ENCODE measurements at places on chromosomes 1 and 21.

DNA sequence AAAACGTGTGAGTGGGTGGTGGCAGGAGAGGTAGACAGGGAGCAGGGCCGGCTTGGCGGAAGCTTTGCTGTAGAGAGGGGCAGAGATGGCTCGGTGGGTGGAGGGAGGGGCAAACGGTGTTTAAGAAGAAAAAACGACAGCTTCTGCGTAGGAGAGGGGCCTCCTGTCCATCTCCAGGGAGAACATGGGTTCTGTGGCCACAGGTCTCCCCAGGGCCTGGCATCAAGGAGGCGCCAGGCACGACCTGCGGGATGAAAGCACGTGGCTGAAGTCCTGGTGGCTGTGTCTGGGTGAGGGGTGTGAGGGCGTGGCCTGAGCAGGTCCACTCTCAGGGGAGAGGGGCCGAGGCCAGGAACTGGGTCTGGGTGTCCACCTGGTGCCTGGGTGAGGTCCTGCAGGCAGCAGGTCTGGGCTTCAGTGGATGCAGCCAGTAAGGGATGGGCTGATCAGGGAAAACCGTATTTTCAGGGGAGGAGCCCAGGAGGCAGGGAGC is 940 bp upstream of the PRKCZ start:
- peak; percentile 22 for DNase-seq

GRCh38 chr1:150109586-150109985 is 40.1 kb upstream of the PLEKHO1 start:
- DNase-seq, result no peak

- no peak for DNase-seq
These were observed 128.2 kb downstream of the ATG4C start for GRCh38 chr1:62912028-62912638.

- no peak for DNase-seq
These were observed 52.0 kb upstream of the EFHD2 start for GRCh38 chr1:15357612-15358207.

- DNase-seq, result no peak
These were observed 39.7 kb downstream of the RIPK4 start for GRCh38 chr21:41726970-41727783.

DNA sequence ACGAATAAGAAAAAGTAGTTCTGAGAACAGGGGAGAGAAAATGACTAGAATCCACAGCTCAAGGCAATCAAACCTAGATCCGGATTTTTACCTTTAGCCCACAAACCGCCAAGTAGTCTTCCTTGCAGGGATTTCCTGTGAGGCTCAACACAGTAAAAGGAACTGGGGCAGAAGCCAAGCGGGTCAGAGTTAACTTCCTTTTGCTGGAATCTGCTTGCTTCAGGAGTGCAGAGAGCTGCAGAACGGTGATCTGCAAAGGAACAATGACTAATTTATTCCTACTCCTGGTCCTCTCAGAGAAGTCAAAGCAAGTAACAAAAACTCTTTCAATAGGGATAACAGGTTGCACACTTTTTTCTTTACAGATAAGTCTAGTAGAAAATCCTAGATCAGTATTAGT is 53.4 kb downstream of the UBR4 start:
- no peak for DNase-seq

DNA sequence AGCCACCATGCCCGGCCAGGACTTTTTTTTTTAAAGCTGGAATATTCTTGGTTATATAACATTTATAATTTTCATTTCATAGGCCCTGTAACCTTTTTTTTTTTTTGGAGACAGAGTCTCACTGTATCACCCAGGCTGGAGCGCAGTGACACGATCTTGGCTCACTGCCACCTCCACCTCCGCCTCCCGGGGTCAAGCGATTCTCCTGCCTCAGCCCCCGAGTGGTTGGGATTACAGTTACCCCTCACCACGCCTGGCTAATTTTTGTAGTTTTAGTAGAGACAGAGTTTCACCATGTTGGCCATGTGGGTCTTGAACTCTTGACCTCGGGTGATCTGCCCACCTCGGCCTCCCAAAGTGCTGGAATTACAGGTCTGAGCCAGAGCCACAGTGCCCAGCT is 12.6 kb downstream of the ZYG11B start:
- DNase-seq, result no peak

GRCh38 chr1:6300342-6301048 is 39.6 kb upstream of the GPR153 start:
- DNase-seq, result no peak

DNA sequence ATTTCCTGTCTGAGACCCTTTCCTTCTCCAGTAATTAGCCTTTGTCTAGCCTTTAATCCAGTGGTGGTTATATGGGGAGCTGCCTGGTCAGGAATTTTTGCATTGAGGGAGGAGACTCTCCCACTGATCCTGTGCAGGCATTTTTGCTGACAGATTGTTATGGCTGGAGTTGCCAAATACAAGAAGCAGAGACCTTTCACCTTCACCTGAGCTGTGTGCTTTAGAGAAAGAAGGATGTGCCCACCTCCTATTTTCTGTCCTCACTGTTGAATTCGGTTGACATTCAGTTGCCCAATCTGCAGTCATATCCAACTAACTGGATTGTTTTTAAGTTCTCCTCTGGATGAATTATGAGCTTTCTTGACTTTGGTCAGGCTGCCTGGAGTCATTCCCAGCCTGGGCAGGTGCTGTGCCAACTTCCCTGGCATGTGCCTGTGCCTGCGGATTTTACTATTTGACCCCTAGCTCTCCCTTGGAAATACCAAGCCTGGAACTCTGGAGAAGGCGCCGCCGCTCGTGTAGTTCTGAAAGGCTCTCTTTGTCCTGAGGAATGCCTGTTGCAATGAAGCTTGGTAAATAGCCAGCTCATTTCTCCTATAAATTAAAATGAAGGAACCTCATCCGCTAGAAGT is 143.9 kb downstream of the NOS1AP start:
- DNase-seq, result no peak

- peak; percentile 20 for DNase-seq
These were observed 41.4 kb downstream of the ZMYM1 start for GRCh38 chr1:35120458-35121133.

DNA sequence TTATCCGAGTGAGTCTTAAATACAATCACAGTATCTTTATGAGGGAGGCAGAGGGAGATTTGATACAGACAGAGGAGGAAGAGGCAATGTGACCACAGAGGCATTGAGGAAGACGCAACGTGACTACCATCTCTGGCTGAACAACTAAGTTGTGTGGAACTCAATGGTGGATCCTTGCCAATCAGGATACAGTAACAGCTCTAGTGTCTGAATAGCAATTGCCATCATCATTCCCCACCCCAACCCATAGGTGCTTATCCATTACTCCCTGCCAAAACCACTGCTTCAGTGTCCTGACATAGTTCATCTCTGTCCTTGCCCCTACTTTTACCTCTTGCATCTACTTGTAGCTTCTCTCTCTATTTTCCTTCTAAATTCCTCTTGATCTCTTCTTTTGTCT is 20.5 kb upstream of the RHBDL2 start:
- DNase-seq, result no peak

- DNase-seq, result no peak
These were observed 204.6 kb upstream of the TMPRSS15 start for GRCh38 chr21:18608226-18608625.

DNA sequence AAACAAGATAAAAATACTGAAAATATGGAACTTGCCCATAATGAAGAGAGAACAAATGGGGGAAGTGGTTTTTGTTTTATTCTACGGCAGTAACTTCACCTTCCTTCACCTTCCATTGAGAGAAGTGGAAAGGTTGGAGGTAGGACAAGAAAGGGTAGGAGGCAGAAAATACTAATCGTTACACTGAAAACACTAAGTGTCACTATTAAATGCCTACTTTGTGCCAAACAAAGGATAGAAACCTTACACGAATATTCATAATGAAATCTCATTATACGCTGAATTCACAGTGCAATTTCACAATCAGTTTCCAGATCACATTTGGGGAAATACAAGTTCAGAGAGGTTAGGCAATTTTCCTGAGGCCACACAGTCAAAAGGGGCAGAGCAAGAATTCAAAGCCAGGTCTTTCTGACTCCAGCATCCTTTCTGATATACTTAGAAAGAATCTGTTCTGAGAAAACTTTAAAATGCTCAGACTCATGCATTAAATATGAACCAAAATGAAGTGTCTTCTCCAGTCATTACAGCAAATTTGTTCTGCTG is 3.0 kb downstream of the TIAM1 start:
- DNase-seq, result peak; percentile 57

- peak; percentile 79 for DNase-seq
These were observed 72.9 kb downstream of the IVNS1ABP start for GRCh38 chr1:185244015-185244747.
